ENCODE measurements at places on chromosomes 7 and 10.

- no peak for DNase-seq
Measured at GRCh38 chr7:141356161-141356560, 195.0 kb upstream of the AGK start.

- peak; percentile 4 for DNase-seq
Measured at GRCh38 chr7:110001254-110001938, 1089.5 kb upstream of the LRRN3 start.

GRCh38 chr10:7206412-7207100, 204.3 kb downstream of the SFMBT2 start:
- no peak for DNase-seq

DNA sequence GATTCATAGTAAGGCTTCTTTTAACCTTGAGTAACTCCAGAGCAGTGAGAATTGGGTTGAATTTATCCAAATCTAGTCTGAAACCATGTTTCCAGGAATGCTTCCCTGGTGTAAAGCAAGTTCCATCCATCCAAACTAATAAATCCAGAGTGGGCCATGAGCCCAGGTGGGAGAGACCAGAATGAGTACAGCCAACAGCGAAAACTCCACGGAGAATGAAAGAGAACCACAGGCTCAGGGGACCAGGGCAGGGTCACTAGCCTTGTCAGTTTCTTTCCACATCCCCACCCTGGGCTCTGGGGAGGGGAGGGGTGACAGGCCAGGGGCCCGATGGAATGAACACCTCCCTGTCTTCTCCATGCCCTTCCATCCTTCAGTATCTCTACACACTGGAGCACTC, 180.1 kb downstream of the NEURL1 start:
- DNase-seq: no peak

DNA sequence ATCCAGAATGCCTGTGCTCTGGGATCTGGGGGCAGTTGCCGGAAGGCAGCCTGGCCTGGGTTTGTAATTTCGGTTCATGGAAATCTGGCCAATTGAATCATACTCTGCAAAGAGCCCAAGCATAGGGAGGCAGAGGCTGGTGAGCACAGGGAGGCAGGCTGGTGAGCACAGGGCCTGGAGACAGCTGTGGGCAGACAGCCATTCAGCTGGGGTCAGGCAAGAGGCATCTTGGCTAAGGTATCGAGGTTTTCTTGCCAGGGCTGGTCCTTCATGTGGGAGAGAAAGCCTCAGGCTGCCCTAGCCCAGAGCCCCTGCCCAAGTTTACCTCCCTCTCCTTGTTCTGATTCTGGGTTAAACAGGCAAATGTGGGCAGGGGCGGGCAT, 63.7 kb upstream of the BAIAP2L1 start:
- no peak for DNase-seq

- no peak for DNase-seq
Measured at GRCh38 chr10:44924261-44925040, 13.3 kb downstream of the TMEM72 start.

DNA sequence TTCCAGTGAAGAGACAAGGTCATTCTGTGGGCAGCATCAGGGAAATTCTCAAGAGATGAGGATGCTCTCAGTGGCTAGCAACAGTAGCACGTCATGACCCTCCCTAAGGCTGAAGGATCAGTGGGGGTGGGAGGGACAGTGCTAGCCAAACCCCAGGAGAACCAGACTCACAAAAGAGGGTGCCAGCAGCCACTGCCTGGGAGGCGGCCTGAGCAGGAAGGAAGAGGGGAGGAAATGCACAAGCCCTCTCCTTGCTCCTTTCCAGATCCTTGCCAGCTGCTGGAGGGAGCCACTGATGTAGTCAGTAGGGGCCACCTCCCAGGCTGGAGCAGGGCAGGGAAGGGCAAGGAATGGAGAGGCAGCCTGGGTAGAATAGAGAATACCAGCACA, 302.7 kb downstream of the RPS24 start:
- DNase-seq: no peak

DNA sequence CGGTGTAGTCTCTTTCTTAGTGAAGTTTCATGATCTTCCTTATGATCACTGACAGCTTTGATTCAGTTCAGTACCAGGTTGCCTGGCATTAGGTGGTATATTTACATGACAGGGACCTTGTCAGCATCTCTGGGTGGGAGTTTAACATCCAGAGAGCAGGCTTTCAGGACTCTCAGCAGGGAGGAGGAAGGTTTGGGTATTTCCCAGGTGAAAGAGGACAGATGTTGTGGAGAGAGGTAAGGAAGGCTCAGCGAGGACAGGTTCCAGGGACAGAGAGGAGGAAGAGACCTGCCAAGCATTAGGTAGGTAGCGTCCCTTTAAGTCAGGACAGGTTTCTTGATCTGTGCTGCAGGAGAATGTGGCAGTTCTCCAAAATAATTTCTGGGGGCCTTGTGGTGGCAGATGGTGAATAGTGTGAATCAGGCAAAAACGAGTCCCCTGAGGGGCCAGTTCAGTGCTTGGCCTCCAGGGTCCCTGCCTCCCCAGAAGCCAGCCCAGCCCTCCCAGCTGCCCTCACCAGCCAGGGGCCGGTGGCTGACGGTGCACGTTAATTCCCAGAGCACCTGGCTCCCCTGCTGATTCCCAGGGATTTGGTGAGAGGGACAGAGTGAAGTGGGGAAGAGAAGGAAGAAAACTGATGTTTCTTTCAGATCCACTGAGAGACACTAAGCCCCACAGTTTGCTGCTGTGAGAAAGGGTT, 82.0 kb downstream of the VWC2 start:
- DNase-seq: no peak

DNA sequence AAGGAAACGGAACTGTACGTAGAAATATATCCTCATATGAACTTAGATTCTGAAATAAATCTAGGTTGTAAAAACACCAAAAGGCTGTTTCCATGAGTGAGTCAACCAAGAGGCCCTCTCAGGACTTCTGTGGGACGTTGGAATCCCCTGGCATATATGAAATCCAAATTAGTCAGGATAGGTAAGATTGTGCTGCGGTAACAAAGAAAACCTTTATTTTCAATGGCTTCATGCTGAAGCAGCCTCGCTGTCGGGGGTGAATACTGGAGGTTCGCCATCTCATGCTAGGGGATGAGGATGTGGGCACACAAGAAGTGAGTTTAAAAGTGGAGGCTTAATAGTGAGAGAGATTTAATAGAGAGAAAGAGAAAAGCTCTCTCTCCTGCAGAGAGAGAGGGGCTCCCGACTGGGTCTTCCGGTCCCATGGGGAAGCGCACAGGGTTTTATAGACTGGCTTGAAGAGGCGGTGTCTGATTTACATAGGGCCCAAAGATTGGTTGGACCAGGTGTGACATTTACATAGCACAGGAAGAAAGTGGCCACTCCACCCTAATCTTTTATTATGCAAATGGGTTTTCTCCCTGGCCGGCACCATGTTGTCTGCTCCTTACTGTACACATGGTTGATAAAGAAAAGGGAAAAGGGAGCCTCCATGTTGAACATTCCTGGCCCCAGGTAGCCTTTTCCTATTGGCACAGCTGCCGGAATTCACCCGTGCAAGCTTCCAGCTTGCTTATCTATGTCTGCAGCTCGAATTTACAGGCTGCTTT, 52.3 kb upstream of the SEPHS1 start:
- no peak for DNase-seq

DNA sequence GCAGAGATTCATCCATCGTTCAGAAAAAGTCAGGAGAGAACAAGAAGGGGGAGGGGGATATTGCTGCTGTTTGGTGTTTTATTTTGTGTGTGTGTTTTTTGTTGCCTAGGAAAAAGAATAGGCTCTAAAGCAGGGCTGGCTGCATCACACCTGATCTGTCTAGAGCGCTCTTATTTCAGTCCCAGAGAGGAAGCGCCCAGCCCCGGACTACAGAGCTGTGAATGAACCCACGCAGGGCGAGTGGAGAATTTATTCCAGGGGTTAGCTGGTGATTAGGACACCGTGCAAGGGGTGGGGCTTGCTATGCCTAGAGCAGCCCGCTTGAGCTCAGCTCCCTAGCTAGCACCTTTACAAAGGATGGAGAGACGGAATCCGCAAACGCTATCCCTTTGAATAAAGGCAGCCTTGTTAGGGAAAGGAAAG, 621 bp upstream of the FAM13C start:
- peak; percentile 44 for DNase-seq

DNA sequence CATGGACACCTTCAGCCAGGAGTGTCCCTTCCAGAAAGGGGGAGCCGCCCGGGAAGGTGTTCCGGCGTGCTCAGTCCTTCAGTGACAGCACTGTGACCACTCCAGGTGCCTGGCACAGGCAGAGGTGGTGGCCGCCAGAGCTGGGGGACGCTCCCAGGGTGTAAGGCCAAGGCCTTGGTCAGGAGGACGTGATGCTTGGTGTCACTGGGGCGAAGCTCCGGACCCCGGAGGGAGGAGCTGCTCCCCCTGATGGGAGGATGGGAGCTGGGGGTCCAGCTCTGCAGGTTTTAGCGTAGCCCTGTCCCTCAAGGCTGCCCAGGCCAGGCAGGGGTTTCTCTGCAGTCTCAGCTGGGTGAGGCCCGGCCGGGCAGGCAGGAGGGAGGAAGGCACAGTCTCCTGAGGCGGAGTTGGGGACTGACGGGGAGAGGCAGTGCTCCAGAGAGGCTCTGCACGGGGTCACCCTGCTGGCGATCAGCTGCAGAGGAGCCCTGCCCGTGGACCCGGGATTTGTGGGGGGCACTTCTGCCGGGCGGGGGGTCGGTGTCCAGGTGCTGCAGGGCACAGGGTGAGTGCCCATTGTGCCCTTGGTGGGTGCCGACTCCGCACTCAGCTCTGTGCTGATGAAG, 56.5 kb upstream of the DNAJB6 start:
- no peak for DNase-seq

GRCh38 chr10:63414481-63415260, 51.1 kb downstream of the JMJD1C start:
- DNase-seq: no peak

DNA sequence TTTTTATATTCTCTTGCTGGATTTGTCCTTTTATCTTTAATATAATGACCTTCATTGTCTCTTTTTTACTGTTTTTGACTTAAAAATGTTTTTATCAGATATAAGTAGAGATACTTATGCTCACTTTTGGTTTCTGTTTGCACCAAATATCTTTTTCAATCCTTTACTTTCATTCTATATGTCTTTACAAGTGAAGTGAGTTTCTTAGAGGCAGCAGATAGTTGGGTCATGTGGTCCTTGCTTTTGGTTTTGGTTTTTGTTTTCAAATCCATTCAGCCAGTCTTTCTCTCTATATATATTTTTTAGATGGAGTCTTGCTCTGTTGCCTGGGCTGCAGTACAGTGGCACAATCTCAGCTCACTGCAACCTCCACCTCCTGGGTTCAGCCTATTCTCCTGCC, 932.4 kb upstream of the LRRTM3 start:
- DNase-seq: no peak

- no peak for DNase-seq
Measured at GRCh38 chr7:21076574-21076973, 289.9 kb upstream of the SP8 start.

DNA sequence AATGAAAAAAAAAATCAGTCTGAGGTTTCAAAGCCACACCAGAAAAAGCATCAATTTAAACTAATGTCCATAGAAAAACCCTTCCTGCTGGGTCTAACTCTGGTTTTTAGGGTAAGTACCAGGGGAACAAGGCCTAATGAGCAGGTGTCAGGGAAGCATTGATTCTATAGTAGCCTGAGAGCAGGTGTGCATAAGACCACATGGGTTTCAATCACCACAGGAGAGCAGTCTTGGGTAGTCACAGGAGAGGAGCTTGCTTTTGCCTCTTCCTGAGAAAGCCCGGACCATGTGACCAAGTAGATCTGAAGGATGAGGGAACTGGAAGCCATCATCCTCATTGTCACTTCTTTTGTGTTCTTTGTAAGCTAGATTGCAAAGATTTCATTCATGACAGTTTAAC, 66.3 kb upstream of the AGK start:
- DNase-seq: peak; percentile 14

GRCh38 chr7:325051-325798, 35.3 kb downstream of the FOXL3 start:
- no peak for DNase-seq

- DNase-seq: no peak
Measured at GRCh38 chr7:132871419-132871818, 210.5 kb downstream of the CHCHD3 start.

GRCh38 chr10:75029857-75030256, 81.6 kb upstream of the SAMD8 start:
- no peak for DNase-seq

GRCh38 chr10:49318755-49319154, 19.8 kb downstream of the C10orf71 start:
- DNase-seq: no peak

DNA sequence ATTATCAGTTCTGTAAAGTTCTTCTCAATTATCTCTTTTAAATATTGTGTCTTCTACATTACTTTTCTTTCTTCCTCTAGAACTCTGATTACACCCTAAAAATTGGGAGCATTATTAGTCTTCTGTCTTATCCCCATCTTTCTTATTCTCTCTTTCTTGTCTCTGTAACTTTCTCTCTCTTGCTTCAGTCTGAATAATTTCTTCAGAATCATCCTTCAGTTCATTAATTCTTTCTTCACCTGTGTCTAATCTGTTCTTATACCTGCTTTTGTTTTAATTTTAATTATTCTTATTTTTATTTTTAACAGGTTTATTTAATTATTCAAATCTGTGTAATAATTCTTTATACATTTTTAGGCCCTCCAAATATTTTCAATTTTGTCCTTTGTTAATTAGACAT, 114.3 kb downstream of the GATA3 start:
- DNase-seq: no peak
